AG10803 (cell line): ENCODE measurements at places on chromosomes 13 and 19.

- no peak for DNase-seq
Measured at GRCh38 chr19:4081441-4082129, 14.9 kb upstream of the ZBTB7A start.

DNA sequence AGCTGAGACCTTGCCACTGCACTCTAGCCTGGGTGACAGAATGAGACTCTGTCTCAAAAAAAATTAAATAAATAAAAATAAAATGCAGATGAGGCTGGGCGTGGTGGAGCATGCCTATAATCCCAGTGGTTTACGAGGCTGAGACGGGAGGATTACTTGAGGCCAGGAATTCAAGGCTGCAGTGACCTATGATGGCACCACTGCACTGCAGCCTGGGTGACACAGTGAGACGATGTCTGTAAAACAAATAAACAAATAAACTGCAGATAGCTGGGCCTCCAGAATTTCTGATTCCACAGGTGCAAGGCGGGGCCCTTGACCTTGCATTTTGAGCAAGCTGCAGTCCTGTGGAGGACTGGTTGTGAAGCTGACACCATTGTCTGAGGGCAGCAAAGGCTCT lies 3.1 kb upstream of the MAG start:
- no peak for DNase-seq

DNA sequence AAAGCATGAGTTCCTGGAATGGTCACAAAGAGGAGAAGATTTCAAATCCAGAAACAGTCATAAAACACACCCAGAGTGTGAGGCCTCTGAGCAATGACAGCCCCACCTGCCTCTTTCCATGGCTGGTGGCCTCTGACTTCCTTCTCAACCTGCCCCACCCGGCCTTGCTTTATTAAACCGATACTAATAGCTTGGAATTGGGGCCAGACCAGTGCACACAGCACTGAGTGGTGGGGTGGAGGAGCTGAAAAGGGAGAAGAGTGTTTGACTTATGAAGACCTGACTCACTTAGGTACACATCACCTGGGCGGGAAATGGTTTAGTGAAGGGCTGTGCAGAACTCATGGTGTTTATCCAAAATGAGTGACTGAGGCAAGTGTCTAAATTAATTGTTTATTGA lies 20.7 kb upstream of the CEACAM6 start:
- no peak for DNase-seq

GRCh38 chr19:55405638-55406037 lies 1.9 kb downstream of the UBE2S start:
- no peak for DNase-seq

GRCh38 chr13:37195621-37196020 lies 90.2 kb upstream of the CSNK1A1L start:
- DNase-seq, result no peak

DNA sequence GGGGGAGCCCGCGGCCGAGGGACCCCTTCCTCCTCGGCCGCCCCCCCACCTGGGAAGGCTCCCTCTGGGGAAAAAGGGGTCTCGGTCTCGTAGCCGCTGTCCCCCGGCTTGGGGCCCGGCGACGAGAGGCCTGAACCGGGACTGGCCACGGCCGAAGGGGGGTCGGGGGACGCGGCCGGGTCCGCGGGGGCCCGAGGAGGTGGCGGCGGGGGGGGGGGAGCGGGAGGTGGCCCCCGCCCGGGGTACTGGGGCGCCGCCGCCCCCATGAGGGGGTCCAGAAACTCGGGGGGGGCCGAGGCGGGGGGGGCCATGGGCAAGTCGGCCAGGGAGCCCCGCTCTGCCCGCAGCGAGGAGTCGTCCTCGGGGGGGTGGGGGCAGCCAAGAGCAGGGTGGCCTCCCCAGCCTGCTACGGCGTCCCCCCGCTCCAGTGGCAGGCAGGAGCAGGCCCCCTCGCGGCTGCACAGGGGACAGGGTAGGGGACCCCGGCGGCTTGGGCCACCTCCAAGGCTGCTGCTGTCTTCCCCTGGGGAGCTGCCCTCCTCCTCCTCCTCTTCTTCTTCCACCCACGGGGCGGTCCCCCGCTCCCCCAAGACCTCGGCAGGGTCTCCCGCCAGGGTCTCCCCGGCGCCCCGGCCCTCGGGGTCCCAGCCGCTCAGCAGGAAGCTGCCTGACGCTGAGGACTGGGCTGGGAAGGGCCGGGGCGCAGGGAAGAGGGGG lies 12.9 kb downstream of the LMTK3 start:
- no peak for DNase-seq

GRCh38 chr13:83190020-83190419 lies 692.3 kb downstream of the SLITRK1 start:
- no peak for DNase-seq

- DNase-seq, result no peak
Measured at GRCh38 chr13:37168926-37169325, 63.5 kb upstream of the CSNK1A1L start.

DNA sequence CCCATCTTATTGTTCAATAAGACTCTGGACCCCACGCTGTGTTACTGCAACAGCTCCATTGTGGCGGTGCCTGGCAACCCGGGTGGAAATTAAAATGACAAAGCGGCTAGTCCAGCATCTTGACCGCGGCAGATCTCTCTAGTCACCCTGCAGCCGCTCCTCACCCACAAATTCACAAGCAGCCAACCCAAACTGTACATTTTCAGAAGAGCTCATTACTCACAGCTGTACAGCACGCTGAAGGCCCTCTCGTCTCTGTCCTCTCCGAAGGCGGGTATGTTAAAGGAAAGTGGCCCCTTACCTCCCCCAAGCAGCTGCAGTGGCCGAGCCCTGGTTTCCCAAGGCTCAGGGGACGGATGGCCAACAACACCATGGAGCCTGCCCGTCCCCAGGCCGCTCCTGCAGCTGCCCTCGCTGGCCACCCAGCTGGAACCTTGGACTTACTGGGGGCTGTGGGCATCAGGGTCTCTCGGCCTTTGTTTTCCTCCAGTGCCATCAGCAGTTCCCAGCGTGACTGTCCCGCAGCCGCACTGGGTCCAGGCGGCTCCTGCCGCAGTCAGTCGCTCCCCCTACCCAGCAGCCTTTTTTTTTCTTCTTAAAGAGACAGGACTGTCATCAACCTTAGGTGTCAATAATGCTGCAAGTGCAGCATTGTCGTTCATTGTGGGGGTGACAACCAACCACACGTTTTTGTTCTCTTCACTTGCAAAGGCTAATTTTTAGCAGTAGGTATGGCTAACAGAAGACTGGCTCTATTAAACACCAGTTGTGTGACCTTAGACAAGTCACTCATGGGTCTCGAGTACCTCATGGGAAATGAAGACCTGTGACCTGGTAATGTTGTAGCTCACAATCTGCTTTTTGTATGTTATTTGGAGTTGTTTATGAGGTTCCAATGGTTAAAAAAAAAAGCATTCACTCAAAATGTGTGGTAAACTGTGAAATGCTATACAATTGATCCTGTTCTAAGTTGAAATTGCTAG lies at the start of gene SACS:
Gene SACS, minus strand, starts transcription at position 532 of the 983 bp plus-strand sequence. CDS start 22,463 bp downstream, outside the sequence.
- DNase-seq, result peak; percentile 55

GRCh38 chr19:38658462-38659306 lies 11.2 kb downstream of the ACTN4 start:
- DNase-seq, result peak; percentile 100

DNA sequence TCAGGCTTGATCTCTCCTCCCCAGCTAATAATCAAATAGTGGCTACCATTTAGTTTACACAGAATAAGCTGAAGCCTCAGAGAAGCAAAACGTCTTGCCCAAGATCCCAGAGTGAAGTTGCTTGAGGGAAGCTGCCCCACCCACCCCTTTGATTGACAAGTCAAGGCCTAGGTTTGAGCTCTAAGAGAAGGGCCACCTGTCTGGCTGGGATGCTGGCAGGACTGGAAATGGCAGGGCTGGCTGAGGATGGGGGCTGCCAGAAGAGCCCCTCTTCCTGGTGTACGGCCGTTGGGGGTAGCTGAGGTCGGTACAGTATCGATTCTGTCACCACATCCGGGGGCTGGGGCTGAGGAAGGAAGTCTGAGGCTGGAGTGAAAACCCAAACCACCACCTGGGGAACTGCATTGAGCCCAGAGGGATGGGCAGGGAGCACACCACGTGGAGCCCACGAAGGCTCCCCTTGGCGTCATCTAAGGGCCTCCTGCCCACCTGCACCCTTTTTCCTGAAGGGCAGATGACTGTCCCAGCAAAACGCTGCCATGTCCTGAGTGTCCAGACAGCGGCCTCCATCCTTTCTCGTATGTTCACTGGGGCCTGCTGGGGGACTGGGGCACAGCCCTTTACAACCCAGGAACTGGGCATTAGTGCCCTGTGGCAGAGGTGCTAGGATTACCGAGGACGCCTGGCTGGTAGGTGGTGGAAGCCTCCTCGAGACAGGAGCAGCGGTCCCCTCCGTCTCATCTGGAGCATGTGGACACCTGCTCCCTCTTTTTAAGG lies 1.4 kb upstream of the PRKD2 start:
- DNase-seq, result no peak

GRCh38 chr19:7676376-7676775 lies 514 bp upstream of the MCEMP1 start:
- DNase-seq, result no peak

- DNase-seq, result no peak
Measured at GRCh38 chr13:100040196-100040595, 48.7 kb upstream of the PCCA start.

- peak; percentile 98 for DNase-seq
Measured at GRCh38 chr13:110869805-110870706, 44.8 kb downstream of the ANKRD10 start.

DNA sequence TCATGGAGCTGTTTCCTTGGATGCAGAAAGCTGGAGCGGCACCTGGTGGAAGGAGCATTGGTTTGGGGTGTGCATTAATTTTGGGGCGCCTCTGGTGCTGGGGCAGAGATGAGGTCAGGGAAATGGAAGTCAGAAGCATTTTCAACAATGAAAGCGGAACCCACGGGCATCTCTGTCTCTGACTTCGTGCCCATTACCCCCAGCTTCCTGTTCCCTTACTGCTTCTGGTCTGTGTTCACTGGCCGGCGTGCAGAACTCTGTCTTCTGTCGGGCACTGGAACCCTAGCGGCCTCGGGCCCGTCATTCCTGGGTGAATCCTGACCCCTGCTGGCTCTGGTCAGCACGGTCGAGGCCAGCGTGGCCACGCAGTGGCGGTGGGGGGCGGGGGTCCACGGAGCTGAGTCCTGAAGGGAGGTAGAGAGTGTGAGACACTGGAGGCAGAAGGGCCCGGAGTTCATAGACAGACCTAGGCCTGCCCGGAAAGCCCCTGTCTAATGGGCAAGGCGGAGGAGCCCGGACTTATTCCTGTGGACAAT lies 7.9 kb upstream of the LINGO3 start:
- peak; percentile 53 for DNase-seq

GRCh38 chr19:18781885-18782527 lies 9.1 kb downstream of the COMP start:
- DNase-seq, result no peak

GRCh38 chr19:6593651-6594416 lies 2.9 kb upstream of the CD70 start:
- DNase-seq, result no peak

GRCh38 chr13:26411206-26411605 lies 146.3 kb upstream of the WASF3 start:
- no peak for DNase-seq

- no peak for DNase-seq
Measured at GRCh38 chr19:33297401-33298145, 4.8 kb downstream of the CEBPA start.

- no peak for DNase-seq
Measured at GRCh38 chr19:2574478-2574931, 98.6 kb downstream of the GADD45B start.

- DNase-seq, result peak; percentile 66
Measured at GRCh38 chr19:41570639-41571112, 5.3 kb upstream of the CEACAM21 start.

- DNase-seq, result no peak
Measured at GRCh38 chr13:35733827-35734226, 257.3 kb upstream of the MAB21L1 start.

GRCh38 chr13:109055850-109056249 lies 426.4 kb downstream of the MYO16 start:
- DNase-seq, result no peak
